ENCODE measurements at places on chromosomes 1 and 21. TPM values are rescaled to one million over a fixed set of nuclear protein-coding genes. Genes with fewer than 3 reads are reported as not detected.

The FAM3B gene
- 0.23 TPM for total RNA-seq

The ADAM30 gene
- not detected for total RNA-seq

The TMEM125 gene
- 0.14 TPM for total RNA-seq

The GNG12 gene
- 18.4 TPM for total RNA-seq

All from neural crest cell (in vitro differentiated cells).